ENCODE measurements at places on chromosomes 4 and X. TPM values are rescaled to one million over a fixed set of nuclear protein-coding genes. Genes with fewer than 3 reads are reported as not detected.

- no peak for DNase-seq
These were observed 93.2 kb upstream of the FAM47B start for GRCh38 chrX:34849371-34849770.

- DNase-seq, result no peak
These were observed 1.7 kb downstream of the SEC31A start for GRCh38 chr4:82889287-82889686.

The STOX2 gene
- 15.8 TPM for polyA plus RNA-seq

The PDZD4 gene
- 13.5 TPM for polyA plus RNA-seq

GRCh38 chrX:65925592-65925991 lies 114.3 kb downstream of the VSIG4 start:
- DNase-seq, result no peak

DNA sequence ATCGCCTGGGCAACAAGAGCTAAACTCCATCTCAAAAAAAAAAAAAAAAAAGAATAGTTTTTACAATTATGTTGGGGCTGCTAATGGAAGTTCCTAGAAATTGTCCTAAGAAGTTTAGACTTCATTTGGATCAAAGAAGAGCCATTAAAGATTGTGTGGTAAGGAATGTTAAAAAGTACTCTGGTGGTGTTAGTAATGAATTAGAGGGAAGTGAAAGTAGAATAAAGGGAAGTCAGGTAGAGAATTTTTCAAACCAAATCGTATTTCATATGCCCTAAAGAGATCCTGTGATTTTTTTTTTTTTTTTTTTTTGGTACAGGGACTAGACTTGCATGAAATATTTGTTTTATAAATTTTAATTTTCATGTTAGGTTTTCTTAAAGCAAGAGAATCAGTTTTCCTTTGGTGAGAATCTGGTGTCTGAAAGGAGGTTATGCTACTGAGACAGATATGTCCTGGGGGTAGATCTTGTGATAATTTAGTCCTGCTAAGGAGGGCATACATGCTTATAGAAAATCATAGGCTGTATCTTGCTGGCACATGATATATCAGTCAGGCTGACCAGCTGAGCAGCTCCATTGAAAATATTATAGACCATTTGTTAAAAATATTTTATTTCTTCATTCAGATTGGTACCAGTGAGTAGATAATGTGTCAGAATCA lies 10.7 kb downstream of the SEC24B start:
- no peak for DNase-seq

The TDO2 gene
- 30.7 TPM for polyA plus RNA-seq

- DNase-seq, result no peak
These were observed 2.0 kb downstream of the TMEM165 start for GRCh38 chr4:55397520-55398321.

The ARFIP1 gene
- 44.5 TPM for polyA plus RNA-seq

DNA sequence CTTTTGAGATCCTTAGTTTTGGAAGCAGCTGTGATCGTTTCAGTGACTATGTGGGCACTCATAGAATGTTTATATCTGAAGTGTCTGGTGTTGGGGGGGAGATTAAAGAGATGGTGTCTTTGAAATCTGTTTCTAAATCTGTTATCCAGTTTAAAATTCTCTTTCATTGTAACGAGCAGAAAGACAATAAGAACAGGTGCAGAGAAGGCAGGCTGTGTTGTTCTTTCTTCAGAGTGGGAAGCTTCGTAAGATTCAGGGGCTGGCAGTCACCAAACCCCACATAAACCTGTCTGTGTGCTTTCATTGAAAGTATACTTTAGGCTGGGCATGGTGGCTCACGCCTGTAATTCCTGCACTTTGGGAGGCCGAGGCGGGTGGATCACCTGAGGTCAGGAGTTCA lies 16.3 kb upstream of the DHRSX start:
- no peak for DNase-seq

The ZNF157 gene
- 0.88 TPM for polyA plus RNA-seq

DNA sequence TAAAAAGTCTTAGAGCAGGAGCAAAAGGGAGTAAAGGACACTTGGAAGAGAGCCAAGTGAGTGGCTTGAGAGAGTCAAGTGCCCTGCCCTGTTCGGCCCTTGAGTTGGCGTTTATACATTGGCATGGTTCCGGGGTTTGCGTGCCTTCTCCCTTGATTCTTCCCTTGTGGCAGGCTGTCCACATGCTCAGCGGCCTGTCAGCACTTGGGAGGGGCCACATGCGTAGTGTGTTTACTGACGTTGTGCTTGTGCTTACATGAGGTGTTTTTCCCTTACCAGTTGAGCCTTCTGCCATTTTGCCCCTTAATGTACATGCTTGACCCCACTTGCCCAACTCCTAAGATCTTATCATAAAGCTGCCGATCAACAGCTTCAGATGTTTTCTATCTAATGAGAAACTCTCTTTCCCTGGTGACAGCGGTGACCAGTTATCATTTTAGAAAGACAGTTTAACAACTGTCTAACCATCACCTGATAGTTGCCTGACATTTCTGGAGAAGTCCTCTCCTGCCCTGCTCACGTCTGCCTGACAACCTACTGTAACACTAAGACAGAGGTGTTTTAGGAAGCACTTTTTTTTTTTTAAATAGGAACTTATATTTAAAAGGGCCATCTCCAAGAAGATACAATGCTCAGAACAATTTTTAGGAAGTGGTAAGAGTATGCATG lies 49.5 kb upstream of the GC start:
- peak; percentile 64 for DNase-seq

GRCh38 chr4:42149004-42149403 lies 3.5 kb downstream of the BEND4 start:
- DNase-seq, result no peak

The CXXC4 gene
- 17.5 TPM for polyA plus RNA-seq

- DNase-seq, result no peak
These were observed 125.5 kb upstream of the NRK start for GRCh38 chrX:105696870-105697269.

DNA sequence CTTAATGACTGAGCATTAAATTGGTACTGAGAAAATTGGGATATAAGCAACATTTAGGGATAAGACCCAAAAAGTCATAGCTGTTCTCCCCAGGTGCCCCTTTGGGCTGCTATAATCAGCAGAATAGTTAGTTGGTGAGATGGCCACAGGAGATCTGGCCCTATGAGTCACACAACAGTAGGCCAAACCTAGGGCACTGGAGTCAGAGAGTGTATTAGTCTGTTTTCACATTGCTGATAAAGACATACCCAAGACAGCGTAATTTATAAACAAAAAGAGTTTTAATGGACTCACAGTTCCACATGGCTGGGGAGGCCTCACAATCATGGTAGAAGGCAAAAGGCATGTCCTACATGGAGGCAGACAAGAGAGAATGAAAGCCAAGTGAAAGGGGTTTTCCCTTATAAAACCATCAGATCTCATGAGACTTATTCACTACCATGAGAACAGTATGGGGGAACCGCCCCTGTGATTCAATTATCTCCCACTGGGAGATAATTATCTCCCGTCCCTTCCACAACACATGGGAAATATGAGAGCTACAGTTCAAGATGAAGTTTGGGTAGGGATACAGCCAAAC lies 338.3 kb upstream of the NR3C2 start:
- no peak for DNase-seq

The UGT2B15 gene
- 0.76 TPM for polyA plus RNA-seq

GRCh38 chrX:8960957-8961468 lies 72.9 kb downstream of the FAM9B start:
- no peak for DNase-seq

DNA sequence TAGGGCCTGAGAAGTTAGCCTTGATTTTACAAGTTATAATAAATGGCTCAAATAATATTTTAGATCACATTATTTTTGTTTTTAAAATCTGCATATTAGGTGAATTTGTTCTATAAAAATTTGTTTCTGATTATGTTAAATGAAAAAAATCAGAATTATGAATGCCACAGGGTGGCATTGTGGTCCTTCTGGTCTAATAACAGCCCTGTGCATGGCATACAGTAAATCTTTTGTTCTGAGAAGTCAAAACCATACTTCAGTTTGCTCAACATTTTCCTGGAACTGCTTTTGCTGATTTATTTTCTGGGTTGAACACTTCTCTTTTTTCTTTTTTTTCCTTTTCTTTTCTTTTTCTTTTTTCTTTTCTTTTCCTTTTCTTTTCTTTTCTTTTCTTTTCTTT lies 101.0 kb upstream of the UBQLN2 start:
- no peak for DNase-seq

The NCAPG gene
- polyA plus RNA-seq, result 35.1 TPM

The ABCD1 gene
- polyA plus RNA-seq, result 9.7 TPM

The CSAG1 gene
- not detected for polyA plus RNA-seq

The TCP11X2 gene
- polyA plus RNA-seq, result 0.11 TPM

DNA sequence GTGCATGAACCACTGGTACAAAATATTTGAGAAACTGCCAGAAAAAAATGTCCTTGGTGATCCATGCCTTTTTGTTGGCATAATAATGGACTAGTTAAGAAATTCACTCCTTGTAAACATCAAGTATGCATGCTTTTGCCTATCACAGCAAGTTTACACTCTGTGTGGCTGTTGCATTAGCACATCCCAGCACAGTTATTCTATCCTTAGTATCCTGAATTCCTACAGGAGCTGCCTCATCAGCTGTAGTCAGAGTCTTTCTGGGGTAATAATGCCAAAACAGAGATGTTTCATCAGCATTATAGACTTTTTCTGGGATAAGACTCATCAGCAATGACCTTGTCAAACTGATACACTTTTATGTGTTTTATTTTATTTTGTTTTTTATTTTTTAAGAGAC lies 82.8 kb downstream of the CHIC2 start:
- DNase-seq, result no peak

DNA sequence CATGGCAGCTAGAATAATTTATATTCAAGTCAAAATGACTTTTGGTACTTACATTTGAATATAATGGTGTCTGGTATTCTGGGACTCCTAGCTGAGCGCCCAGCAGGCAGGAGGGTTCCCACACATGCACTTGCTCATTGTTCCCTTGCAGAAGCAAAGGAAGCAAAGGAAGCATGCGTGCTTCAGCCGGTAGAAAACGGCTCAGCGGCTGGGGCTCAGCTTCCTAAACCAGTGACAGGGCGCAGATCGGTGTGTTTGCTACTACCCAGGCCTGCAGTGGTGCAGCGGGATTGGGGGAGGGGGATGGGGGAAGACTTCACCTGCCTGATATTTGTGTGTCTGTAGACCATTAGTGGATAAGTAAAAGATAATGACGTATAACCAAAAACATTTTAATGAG lies 978.3 kb upstream of the TENM3 start:
- no peak for DNase-seq

The HSFX1 gene
- polyA plus RNA-seq, result 2.7 TPM

Measured in left lung (tissue), 14 donors.